DMS53 (cell line): ENCODE measurements at places on chromosomes 3 and 15.

GRCh38 chr3:150450916-150451315 is 42.8 kb downstream of the TSC22D2 start:
- no peak for DNase-seq

DNA sequence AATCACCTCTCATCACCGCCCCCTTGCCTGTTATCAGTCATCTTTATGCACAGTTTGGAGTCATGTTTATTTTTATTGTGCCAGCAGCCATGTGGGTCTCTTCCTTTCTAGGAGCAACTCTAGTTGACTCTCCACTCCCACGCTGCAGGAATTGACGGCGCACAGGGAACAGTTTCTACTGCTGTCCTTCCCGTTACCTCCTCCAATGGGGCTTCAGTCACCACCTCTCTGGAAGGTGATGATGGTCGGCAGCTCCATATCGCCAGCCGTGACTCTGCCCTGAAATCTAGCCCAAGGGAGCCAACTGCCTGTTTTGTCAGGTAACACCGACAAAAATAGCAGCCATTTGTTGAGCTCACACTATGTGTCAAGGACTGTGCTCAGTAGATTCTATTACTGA is 35.6 kb upstream of the FAM107A start:
- no peak for DNase-seq

DNA sequence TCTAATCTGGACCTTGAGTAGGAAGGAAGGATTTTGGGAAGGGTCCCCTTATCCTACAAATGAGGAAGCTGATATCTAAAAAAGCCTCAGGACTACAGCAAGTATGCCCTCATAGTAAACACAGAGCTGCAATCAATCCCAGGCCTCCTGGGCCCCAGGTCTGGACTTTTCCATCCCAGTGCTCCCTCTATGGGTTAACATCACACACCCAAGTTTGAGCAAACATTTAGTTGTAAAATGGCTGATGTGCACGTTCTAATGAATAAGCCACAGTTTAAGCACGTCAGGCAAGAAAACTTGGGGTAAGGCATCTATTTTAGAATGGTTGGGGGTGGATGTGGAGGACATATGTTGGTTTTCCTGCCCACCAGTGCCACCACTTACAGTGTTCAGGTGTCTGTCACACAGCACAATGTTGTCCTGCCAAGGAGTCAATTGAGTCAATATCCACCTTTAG is 44.3 kb upstream of the UBE2E1 start:
- DNase-seq = peak; percentile 39

DNA sequence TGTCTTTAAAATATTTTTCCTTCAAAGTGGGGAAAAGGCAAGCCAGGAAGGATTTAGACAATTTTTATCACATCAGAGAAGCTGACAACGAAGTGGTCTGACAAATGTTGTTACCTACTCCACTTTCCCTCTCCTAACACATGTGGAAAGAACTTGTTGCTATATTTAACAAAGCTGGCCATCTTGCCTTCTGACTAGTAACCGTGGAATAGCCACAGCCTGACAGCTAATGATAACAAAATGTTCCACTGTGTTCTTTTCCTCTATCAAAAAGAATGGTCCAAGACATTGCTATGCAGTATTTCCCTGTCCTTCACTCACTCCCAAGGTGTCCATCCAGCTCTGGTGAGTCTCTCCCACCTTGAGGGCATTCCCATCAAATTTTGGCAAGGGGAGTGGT is 481.4 kb upstream of the THBS1 start:
- no peak for DNase-seq

- no peak for DNase-seq
Measured at GRCh38 chr3:21477541-21478288, 273.3 kb downstream of the ZNF385D start.

DNA sequence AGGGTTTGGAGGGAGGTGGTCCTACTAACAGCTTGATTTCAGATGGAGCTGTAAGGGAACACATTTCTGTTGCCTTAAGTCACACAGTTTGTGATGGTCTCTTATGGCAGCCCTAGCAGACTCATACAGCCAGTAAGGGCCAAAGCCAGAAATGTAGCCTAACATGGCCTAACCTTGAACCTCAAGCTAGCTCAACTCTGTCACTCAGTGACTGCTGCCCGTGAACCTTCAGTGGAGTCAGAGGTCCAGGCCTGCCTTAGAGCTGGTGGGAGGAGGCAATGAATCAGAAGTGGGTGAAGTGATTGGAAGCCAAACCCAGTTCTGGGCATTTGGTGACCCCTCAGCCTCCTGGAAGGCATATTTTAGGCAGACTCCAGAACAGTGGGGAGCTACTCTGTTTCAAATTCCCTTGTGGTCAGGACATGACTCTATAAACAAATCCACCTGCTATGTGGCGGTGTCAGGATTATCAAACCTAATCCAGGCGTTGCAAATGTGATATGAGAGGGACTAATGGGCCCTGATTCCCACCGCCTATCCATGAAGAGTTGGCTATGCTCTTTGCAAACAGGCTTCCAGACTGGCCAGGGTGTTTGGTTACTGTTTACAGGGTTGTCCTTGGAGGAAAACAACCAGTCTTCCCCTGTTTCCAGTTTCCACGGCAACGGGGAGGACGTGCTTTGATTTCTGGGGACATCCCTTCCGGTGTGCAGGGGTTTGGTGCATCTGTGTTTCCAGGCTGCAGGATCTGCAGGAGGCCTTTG is 105.9 kb upstream of the AGBL1 start:
- DNase-seq = peak; percentile 12

DNA sequence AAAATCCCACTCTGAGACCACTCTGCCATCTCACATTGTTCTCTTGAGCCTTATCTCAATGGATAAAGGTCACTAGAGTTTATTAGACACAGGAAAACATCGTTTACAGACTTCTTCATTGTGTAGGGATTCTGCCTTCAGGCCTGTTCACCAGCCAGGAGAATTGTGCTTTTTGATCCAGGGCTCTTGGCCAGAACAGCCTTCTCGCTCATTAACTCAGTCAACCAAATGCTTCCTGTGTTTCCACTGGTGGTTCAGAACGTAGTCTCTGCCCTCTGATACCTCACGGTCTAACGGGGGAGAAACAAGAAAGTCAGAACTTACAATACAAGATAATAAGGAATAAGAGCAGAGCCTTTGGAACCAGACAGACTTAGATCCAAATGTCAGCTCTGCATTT is 54.2 kb upstream of the TSEN2 start:
- DNase-seq = no peak
